ENCODE measurements at places on chromosomes 16 and 17.
A peak's percentile ranks its signal among the peaks of the same experiment; 100 is the strongest.

GRCh38 chr17:28272166-28272565, 46.8 kb upstream of the TMEM97 start:
- DNase-seq, result no peak

GRCh38 chr17:27529230-27529796, 73.1 kb downstream of the KSR1 start:
- DNase-seq, result no peak

DNA sequence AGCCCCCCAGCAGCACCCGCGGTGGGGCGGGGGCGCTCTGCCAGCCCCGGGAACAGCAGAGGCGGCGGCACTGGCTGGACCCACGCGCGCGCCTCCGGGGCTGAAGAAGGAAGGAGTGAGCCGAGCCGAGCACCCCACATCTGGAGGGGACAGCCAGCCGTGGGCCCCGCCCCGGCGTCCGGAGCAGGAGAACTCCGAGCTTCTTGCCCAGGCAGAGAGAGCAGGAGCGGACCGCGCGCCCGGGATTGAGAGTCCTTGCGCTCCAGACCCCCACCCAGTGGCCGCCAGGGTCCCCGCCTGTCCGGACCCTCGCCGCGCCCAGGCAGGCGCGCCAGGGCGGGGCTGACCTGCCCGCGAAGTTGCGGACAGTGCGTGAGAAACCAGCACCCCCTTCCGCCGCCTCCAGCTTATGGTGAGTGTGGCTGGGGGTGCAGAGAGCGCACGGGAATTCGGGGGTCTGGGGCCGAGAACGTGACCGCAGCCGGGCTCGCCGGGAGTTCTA, 921.9 kb upstream of the EEF2KMT start:
- DNase-seq, result no peak

DNA sequence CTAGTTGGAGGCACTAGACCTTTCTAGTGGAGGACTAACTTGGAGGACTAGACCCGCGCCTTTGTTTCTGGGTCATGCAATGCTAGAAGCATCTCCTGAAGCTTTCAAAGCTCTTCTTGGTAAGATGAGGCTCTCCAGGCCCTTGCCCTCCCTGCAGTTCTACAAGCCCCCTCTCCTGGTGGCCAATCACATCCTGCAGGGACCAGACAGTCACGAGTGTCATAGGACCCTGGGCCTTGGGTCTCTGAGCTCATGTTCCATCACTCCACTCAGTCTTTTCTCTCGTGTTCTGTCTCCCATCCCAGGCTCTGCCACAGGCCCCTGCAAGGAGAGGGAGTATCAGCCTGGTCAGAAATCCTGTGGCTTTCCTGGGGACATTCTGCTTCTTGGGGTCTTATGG, 119.6 kb downstream of the CYLD start:
- no peak for DNase-seq

DNA sequence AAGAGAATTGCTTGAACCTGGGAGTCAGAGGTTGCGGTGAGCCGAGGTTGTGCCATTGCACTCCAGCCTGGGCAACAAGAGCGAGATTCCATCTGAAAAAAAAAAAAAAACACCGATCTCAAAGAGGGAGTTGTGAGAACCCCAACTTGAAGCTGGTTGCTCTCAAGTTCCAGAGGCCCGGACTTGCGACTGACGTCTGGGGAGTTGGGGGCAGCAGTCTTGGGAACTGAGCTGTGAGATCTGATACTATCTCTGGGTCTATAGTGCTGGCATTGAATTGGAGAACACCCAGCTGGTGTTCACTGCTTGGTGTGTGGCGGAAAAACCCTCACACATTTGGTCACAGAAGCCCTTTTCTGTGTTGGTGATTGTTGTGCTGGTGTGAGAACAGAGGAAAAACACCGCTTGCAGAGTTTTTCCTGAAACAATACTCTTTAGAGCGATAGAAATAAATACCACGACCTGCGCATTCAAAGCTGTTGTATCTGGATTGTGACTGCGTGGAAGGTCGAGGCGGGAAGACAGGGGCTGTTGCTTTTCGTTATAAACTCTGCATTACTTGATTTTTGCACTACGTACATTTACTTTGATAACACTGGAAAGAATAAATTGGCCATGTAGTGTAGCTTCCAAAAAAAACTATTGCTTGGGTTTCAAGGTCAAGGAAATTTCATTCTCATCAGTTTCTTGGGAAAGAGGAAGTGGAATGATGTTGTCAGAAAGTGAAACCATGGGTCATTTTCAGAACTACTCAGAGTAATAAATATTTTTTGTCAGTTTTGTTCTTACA, 8.8 kb downstream of the SCIMP start:
- no peak for DNase-seq

- DNase-seq, result no peak
Observed at GRCh38 chr17:77837917-77838316, 120.6 kb upstream of the TNRC6C start.

GRCh38 chr17:39104046-39104445, 47.4 kb downstream of the PLXDC1 start:
- DNase-seq, result no peak

DNA sequence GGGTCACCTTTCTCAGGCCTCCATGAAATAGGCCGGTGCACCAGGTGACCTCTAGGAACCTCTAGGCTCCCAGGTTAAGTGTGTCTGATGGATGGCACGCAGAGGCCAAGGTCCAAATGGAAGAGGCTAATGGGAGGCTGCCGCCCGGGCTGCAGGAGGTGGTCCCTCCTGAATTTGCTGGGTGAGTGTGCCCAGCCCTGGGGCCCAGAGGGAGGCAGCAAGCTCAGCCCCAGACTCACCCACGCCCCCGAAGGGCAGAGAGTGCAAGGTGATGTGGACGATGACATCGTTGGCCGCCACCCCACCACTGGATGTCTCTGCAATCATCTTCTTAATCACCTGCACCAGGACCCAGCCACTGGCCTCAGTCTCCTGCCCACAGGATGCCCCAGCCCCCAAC, 9.3 kb downstream of the ALDH3A1 start:
- no peak for DNase-seq

GRCh38 chr17:63268827-63269226, 177.3 kb downstream of the CYB561 start:
- no peak for DNase-seq

DNA sequence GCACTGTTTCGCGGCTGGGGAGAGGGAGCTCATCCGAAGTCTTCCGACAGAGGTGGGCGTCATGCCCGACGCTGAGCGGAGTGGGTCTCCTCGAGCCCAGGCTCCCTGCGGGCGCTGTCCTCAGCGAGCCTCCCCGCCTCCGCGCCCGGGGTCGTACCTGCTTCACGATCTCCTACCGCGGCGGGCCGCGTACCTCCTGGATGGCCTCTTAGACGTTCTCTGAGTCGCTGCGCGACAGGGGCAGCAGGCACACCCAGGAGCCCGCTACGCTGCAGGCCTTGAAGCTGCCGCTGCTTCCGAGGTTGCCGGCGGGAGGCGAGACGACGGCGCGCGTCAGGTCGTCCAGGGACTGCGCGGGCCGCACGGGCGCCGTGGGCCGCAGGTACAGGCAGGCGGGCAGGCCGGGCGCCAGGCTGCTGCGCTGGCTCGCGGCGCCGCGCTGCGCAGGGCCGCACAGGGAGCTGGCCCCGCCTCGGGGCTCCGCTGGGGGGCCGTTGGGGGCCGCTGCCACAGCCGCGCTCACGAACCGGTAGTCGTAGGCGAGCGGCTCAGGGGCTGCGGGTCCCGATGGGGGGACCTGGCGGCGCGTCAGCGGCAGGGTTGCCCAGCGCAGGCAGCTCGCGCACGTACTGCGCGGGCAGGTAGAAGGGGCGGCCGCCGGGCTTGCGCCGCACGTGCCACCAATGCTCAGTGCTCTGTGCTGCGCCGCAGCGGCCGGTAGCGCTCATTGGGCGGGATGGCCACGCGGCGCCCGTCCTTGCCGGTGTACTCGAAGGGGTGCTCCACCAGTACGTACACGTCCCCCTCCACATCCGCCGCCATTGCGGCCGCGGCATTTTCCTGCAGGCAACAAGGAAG, 116.4 kb upstream of the SMURF2 start:
- peak; percentile 36 for DNase-seq

DNA sequence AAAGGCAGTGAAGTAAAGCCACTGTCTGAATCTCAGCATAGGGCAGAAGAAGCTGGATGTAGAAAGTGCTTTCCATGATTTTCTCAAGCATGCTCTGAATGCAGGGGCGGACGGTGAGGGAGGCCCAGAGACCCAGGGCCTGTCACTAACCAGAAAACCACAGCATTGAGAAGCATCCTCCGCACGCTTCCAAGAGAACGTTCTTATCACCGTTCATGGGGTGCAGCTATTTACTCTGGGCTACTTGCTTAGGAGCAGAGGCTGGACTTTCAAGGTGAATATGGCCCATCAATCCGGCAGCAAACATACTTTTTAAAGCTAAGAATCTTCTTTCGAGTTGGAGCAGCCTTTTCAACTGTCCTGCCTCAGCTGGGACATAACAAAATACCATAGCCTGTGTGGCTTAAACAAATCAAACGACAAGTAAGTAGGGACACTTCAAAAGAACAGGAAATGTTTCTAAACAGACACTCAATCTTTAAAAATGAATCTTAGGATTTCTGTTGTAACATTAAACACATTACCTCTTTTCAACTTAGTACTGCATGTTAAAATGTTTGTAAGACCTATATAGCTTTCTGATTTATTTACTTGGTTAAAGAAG, 46.5 kb upstream of the CDRT4 start:
- DNase-seq, result no peak

DNA sequence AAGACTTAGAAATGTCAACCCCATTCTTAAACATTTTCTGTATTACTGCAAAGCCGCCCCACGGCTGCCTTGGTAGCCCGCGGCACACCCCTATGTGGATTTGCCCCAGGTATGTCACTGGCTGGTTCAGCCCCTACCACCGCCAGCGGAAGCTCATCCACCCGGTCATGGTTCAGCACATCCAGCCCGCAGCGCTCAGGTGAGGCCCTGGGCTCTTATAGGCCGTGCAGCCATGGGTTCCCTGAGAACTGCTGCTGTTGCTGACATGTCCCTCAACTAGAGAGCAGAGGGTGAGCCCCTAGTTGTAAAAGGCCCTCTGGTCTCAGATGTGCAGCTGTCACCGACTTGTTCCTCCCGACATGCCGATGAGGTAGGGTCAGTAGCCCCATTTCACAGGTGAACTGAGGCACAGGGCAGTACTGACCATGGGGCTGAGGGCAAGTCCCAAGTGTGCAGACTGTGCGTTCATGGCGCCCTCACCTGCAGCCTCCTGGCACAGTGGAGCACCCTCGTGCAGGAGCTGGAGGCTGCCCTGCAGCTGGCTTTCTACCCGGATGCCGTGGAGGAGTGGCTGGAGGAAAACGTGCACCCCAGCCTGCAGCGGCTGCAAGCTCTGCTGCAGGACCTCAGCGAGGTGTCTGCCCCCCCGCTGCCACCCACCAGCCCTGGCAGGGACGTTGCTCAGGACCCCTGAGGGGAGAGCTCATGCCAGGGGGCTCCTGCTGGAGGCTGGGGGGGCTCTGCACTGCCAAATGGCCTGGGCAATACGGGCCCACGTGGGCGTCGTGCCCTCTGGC, 8.7 kb downstream of the CYBC1 start:
- no peak for DNase-seq

GRCh38 chr16:87076950-87077749, 240.0 kb downstream of the C16orf95 start:
- DNase-seq, result peak; percentile 63

DNA sequence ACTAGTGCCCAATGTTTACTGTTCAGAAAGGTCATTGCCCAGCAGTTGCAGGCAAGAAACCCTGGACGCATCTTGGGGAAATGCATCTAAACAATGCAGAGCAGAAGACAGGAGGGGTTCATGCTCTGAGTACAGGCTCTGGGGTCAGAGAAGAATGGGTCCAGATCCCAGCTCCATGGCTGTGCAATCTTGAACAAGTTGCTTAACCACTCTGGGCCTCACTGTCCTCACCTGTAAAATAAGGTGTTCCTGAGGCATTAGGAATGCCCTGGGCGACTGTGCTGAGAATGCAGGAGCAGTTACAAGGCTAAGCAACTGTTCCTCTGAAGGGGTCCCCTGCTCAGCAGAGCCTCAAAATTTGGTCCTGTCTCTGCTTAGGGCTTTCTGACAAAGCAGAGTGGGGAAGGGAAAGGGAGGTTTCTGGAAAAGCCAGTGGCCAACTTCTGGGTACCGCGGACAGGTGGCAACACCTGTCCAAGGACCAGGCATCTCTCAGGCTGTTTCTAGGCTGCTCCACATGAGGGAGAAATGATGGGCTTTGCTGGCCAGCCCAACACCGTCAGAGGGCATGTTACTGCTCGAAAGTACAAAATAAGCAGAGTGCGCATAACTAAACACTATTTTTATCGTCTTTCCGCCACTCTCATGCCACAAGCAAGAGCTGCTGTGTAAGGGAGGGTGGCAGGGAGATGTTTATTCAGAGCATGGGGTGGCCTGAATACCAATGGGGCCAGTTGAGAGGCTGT, 176.8 kb downstream of the XYLT1 start:
- no peak for DNase-seq

- DNase-seq, result no peak
Observed at GRCh38 chr17:62581764-62582163, 45.7 kb upstream of the MRC2 start.

- no peak for DNase-seq
Observed at GRCh38 chr16:3518292-3518985, 17.6 kb downstream of the CLUAP1 start.

GRCh38 chr17:36632916-36633771, 31.8 kb downstream of the MRM1 start:
- no peak for DNase-seq
